HL-60 (cell line): ENCODE measurements at places on chromosomes 11 and 22.

DNA sequence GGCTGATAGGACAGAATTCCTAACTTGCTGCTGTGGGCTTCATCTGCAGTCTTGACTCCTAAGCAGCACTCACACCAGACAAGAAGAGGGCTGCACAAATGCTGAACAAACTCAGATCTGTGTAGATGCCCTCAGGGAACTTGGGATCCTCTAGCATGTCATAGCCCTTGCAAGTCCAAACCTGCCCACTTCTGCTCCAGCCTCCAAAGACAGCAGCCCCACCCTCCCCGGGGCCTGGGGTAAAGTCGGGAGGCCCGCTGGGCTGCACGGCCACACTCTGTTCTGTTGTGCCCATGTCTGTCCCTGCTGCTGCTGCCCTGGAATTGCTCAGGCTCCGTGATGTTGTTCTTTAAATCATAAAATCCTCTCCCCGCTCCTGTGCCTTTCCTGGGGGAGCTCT lies 28.3 kb downstream of the DRD2 start:
- no peak for DNase-seq

- DNase-seq: no peak
Measured at GRCh38 chr11:47437218-47437745, 11.0 kb upstream of the PSMC3 start.

- DNase-seq: no peak
Measured at GRCh38 chr22:30636226-30637077, 871 bp downstream of the SLC35E4 start.

DNA sequence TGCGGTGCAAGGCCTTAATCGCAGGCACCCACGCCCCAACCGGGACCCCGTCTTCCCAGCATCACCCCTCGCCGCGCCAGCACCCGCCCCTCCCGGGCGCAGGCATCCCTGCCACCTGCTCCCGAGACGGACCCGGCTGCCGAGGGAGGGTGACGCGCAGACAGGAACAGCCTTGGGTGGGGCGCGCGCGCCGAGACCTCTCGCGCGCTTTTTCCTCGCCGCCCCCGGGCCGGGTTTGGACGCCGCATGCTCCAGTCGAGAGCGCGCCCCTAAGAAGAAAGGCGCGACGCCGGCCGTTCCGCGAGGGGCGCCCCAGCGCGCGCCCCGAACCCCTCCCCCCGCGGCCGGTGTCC lies 504 bp downstream of the CFL1 start:
- DNase-seq: no peak

- DNase-seq: no peak
Measured at GRCh38 chr11:115214644-115215234, 289.5 kb downstream of the CADM1 start.

DNA sequence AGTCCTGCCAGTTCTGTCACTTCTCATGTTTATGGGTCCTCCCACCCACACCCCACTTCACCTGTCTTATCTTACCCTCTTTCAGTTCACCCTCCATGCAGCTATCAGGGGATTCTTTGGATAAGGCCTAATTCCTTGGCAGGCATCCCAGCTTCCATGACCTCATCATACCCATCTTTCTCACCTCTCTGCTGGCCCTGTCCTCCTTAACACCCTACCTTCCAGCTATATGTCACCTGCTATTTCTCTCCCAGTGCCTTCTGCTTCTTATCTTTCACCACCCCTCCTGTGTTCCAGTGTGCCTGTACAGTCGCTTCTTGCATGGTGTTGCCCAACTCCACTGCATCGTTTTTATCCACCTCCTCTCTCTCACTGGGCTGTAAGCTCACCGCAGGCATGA lies 28.3 kb downstream of the SNU13 start:
- no peak for DNase-seq

DNA sequence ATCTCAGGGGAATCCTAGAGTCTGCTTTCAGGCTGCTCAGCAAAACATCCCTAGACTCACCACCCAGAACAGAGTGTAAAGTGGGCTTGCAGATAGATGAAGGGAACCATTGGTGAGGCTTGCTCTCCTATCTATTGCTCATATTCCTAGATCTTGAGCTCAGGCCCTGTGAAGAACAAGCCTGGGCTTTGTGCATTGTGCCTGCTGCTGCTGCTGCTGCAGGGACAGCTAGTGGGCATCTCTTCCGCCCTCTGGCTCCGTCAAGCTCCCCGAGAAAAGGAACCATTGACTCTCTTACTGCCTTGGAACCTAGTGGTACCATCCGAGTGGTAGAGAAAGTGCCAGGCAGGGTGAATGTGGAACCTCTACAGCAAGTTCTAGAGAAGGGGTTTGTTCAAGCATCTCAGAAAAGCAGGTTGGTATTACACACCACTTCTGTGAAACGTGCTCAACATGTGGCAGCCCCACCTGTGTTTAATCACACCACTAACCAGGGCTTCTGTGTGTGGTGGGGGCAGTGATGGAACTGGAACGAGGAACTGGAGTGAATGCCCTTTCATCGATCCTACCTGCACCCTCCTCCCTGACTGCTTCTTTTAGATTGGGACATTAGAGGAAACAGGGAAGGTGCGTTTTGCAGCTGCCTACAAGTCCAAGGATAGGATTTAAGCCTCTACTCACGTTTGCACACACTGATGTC lies 4.4 kb downstream of the BACE1-AS start:
- no peak for DNase-seq

DNA sequence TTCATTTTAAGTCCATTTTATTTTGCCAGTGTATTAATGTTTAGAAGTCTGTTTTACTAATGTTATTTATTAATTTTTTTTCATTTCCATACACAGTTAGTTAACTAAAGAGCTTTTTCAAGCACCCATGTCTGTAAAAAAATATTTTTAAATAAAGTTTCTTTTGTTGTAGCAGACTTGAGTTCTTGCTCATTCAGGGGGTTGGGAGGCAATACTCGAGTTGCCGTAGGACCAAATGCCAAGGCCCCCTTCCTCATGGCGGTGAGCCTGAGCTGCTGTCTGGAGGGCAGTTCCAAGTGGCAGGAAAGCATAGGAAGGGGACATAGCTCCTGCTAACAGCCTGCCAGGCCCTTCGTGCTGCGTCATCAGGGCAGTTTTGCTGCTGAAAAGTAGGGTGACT lies 9.0 kb downstream of the MCAM start:
- no peak for DNase-seq

GRCh38 chr11:93603225-93604007 lies 58.1 kb upstream of the CEP295 start:
- no peak for DNase-seq

DNA sequence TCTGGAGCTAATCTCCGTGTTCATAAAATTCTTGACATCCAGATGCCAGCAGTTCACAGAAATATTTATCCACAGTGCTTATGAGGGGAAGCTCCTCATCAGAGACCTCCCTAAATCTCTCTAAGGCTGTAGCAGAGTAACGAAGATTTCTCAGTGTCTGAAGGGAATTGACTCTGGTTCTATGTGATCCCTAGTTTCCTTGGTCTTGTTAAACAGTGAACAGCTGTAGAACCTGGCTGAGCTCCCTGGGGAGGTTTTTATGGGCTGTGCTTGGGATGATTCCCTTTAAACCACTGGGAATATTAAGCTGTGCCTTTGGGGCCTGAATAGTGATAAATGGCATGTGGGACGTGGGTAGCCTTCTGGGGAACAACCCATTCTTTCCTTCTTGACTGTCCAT lies 43.7 kb upstream of the ARHGAP20 start:
- DNase-seq: no peak
